ENCODE measurements at places on chromosomes 6 and 20.

DNA sequence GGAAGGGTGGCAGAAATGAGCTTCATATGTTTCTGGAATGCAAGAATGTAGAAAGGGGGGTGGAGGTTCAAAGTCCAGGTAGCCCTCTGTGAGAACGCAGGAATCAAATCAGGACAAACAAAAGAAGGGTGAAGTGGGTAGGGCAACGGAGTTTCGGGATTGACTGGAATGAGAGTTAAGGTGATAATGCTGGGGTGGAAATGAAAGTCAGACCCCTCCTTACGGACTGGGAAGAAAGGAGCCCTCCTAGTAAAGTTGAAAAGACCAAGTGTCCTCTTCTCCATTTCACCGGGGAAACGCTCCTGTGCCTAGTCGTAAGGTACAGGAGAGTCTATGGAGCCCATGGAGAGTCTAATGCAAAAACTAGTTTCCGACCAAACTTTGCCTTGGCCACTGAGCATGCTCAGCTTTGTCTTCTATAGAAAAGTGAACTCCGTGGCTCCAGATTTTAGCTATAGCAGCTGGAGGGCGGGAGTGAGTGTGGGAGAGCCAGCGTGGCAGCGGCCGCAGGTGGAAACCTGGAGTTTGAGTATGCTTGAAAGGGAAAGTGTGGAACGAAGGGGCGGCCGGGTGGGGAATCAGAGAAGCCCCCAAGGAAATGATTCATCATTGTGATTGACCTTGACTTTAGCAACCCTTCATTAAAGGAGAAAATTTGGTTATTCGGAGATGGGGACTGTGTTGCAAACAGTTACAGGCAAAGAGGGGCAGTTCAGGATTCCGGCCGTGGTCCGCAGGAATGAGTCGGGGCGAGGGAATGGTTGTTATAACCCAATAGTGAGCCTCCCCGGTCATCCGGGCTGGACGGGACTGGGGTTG lies 1.3 kb upstream of the LRRC1 start:
- DNase-seq, result peak; percentile 77

DNA sequence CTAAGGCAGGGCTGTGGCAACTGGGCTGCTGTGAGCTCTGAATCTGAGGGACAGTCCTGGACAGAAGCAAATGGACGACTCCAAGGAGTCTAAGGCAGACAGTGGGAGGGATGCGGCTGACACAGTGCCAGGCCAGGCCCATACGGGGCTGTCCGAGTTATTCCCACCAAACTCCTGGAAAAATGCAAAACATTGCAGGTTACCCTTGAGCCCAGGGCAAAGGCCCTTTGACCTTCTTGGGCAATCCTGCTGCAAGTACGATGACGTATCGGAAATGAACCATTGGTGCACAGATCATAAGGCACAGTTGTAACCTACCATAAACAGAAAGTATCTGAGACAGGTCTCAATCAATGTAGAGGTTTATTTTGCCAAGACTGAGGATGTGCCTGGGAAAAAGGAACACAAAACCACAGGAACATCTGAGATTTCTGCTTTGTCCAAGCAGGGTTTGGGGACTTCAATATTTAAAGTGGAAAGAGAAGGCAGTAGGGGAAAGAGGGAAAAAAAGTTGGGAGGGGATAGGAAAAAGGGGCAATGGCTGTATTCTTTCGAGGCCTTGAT lies 118.9 kb downstream of the DACT2 start:
- no peak for DNase-seq

GRCh38 chr6:42702200-42702599 lies 20.2 kb downstream of the PRPH2 start:
- no peak for DNase-seq

DNA sequence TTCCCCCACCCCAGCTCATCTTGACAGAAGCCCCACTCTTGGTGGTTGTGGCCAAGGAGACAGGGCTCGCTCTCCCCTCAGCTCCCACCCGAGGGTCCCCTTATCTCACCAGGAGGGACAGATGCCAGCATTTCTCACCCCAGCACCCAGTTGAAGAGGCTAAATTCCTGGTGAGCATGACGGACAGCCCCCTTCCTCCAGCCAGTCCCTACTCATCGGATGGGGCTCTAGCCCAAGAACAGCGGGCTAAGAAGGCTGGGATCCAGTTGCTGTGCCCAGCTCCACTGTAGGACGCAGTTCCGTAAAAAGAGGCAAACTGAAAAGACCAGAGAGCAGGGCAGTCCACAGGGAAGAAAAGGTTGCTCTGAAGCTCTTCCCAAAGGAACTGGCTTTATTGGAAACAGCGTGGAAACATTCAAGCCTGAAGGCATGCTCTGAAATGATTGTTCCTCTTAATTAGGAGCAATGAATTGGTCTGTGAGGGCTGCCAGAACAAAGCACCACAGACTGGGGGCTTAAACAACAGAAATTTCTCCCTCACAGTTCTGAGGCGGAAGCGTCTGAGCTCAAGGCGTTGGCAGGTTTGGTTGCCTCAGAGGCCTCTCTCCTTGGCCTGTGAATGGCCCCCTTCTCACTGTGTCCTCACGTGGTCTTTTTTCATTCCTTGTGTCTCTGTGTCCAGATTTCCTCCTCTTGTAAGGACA lies 17.9 kb upstream of the KIF25 start:
- DNase-seq, result no peak

DNA sequence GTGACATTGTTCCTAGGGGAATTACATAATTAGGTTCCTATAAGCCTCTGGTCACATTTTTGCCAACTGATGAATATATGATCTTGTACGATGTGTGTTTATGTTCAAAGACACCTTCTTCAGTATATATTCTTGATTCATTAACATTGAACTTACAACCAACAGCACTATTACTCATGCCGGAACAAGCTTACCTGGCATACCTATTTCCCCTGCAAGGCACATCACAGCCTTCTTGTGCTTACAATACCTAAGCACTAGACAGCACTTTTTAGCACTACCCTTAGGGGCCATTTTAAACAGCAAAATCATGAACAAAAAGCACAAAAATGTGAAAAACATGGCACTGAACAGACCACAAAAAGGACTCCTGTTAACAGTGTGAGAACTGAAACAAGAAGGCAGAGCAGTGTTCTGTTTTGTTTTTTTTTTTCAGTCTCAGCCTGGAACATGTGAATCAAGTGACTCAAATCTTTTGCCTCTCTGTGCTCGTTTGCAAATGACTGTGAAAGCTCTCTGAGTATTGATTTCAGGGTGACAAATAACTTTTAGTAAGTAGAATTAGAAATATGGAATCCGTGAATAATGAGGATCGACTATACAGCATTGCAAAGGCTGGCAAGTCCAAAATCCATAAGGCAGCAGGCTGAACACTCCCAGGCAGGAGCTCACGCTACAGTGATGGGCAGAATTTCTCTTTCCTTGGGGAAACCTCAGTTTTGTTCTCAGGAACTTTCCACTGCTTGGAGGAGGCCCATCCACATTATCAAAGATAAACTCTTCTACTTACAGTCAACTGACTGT lies 102.3 kb upstream of the TSHZ2 start:
- DNase-seq, result no peak

DNA sequence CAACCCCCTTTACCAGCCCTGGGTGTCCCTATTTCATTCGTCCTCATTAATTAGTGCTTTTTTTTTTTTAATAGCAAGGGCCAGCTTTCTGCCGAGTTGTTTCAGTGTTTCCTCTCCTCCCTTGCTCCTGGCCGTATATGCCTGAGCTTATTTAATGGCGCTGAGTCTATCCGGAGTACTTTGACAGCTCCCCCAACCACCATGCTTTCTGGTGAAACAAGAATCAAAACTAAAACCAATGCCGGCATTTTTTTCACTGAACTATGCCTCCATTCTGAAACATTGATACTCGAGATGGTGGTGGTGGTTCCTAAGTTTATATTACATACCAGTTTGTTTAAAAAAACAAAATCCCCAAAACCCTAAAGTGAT lies 1.2 kb downstream of the DCBLD1 start:
- peak; percentile 13 for DNase-seq

GRCh38 chr20:60281295-60281694 lies 323.1 kb downstream of the CDH26 start:
- DNase-seq, result peak; percentile 8

- DNase-seq, result no peak
Observed at GRCh38 chr20:8002056-8002455, 17.5 kb downstream of the TMX4 start.

DNA sequence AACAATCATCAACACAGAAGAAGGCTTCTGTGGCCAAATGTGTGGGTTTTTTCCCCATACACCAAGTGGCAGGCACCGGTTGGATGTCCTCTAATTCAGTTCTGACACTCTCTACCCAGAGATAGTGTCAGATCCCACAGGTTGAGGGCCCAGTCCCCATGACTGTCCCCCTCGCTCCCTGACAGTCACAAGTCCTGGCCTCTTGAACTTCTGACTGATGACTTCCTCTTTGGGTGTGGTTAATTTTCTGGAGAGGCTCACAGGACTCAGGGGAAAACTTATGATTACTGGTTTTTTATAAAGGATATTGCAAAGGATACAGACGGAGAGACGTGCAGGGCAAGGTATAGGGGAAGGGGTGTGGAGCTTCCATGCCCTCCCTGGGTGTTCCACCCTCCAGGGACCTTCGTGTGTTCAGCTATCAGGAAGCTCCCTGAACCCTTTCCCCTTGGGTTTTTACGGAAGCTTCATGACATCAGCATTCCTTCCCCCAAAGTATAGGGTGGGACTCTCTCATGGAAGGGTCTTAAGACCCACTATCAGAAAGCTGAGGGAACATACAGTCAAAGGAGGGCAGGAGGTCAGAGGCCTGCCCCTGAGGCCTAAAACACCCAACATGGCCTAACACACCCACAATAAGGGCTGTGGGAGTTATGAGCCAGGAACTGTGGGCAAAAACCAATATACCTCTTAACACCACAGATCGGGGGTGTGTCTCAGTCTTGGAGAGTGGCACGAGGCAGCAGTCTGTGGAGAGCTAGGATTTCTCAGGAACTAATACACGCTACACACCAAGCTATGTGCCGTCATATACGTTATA lies 33.3 kb downstream of the FARS2 start:
- DNase-seq, result no peak

GRCh38 chr6:57190140-57190539 lies 18.0 kb downstream of the BAG2 start:
- no peak for DNase-seq

DNA sequence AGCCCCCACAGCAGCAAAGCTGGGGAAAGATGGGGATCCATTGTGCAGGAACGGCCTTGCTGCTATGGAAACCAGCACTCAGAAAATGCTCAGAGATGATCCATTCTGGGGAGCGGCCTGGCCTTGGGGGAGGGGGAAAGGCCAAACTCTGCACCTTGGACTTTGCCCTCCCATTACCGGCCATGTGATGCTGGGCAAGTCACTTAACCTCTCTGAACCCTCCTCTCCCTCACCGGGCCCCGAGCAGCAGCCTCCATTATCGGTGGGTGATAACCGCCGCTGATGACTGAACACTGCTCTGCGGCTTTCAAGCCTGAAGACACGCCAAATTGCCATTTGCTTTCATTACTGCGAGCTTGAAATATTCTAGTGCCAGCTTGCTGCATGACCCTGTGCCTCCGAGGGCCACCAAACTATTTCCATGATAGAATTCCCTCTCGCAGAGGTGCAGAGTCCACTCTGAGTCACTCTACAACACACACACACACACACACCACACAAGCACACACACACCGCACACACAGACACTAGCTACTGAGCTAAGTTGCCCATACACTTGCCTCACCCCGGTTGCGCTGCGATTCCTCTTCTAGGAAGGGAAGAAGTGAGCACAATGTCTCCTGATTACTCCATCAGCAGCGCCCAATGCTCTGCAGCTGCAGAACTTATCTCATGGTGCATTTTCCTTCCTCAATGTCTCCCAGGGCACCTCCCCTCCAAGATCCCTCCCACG lies 20.6 kb upstream of the SIRPA start:
- DNase-seq, result peak; percentile 60

DNA sequence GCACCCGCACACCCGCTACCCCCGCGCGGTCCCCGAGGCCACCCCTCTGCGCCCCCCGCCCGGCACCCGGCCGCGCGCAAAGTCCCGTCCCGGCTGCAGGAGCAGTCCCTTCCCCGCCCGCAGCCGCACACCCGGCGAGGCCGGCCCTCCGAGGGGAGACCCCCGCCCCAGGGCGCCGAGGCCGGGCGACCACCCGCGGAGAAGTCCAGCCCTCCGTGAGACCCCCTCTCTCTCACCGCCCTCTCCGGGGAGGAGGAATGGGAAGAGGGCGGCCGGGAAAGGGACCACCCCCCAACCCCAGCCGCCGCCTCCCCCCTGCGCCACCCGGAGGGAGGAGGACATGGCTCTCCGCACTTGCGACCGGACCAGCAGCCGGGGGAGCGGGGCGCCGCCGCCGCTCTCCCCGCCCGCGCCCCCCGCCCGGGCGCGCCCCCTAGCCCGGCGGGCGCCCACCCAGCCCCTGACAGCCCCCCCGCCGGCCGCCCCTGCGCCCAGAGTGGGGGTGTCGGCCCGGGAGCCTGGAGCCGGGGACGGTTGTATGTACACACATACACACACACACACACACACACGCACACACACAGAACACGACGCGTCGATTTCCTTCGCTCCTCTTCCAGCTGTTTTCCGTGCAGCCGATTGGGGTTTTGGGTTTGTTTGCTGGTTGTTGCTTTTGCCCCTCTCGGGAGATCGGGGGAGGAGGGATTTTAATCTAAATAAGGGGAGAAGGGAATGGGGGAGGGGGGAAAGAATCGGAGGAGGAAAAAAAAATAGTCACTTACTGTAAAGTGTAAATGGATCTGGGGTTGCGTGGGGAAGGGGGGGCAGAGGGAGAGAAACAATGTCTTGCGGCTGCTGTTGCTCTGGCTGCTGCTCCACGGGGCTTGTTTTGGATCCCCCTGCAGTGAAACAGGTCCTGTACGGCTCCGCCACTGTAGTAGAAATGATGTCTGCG lies at the start of gene ATXN1:
Gene ATXN1 (minus strand): TSS at position 945 of the 955 bp plus-strand sequence.
- DNase-seq, result peak; percentile 55

DNA sequence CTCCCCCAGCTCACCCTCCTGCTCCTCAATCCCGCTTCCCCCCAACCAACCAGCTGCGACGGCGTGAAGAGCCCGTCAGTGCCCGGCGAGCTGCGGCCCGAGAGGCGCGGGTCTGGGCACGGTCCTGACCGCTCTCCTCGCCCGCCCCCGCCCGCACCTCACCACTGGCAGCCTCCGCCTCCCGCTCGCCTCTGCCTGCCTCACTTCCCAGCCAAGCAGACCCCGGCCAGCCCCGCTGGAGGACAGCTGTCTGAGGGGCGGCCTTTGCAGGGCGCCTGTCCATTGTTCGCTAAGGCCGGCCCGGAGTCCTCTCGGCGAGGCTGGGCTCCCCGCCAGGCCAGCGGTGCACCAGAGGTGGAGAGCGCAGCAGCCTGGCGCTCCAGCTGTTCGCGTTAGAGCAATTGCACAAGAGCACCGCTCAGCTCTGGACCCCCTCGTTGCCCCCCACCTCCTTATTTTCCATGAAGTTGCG lies 1.3 kb downstream of the SOBP start:
- peak; percentile 79 for DNase-seq

DNA sequence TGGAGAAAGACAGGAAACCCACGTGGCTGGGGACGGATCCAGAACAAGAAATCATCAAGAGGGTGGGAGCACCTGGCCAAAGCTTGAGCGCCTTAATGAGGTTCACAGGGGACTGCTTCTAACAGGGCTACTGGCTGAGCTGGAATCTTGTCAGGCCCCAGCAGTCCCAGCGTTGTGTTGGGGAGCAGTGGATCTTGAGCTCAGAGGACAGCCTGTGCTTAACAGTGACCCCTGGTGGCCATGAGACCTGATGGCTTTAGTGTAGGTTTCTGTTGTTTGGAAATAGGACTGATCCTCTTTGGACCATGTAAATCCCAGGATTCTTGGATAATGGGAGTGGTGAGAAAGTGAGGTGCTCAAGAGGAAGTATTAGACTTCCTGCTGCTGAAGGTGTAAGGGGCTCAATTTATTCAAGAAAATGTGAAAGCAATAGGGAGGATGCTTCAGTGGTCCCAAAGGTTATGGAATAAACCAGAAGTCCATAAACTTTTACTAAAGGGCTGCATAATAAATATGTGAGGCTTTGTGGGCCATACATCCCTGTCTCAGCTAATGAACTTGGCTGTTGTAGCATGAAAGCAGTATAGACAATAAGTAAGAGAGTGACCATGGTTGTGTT lies 216.2 kb downstream of the NFATC2 start:
- DNase-seq, result peak; percentile 50

Data from NCI-H1417 (cell line).